Activated CD4-positive, CD25-positive, alpha-beta regulatory T cell treated with anti-CD3 and anti-CD28 coated beads, Interleukin-2, amount 50 U/mL, for 16 hours (primary cell): ENCODE measurements at places on chromosomes 11 and 22.

DNA sequence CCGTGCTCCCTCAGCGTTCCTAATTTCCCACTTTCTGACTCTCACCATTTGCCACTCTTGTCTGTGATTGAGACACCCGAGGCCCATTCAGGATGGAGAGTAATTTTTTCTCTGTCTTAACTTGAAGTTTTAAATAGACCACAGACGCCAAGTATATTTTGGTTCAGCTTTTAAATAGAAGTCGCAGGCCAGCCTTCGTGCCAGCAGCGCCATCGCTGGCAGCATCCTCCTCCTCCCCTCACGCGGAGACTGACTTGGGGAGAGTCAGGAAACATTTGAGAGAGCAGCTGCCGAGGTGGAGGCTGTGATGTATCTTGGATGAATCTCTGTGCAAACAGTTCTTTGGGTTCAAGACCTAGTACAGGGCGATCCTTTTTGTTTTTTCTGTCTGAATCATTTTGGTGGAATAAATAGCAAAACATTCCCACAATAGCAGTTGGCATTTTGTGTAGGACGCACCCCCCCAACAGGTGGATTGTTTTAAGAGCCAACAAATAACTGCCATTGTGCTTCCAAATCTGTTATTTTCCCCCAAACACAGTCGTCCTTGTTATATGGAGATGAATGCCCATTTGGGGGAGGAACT, 889 bp upstream of the DMC1 start:
- peak; percentile 1 for DNase-seq

- no peak for DNase-seq
Observed at GRCh38 chr11:44243595-44244343, 66.2 kb downstream of the ALX4 start.

DNA sequence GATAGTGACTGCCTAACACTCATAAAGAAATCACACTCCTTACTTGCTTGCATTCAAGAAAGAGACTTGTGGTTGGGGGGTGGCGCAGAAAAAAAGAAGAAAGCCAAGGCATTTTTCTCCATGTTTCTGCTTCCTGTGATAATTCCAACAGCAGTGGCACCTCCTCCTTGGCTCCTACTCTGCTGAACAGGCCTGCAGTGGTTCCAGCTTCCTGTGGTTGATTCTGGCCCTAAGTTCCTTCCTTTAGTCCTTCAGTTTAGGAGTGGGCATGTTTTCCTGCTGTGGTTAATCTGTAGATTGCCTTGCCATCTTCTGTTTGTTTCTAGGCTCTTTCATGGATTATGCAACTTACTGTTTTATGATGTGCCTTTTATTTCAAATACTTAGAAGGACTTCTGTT, 940.4 kb downstream of the DLG2 start:
- DNase-seq, result no peak

GRCh38 chr22:19674929-19675253, 39.4 kb upstream of the SEPTIN5 start:
- no peak for DNase-seq

- DNase-seq, result no peak
Observed at GRCh38 chr11:75968021-75968625, 153.1 kb downstream of the UVRAG start.

DNA sequence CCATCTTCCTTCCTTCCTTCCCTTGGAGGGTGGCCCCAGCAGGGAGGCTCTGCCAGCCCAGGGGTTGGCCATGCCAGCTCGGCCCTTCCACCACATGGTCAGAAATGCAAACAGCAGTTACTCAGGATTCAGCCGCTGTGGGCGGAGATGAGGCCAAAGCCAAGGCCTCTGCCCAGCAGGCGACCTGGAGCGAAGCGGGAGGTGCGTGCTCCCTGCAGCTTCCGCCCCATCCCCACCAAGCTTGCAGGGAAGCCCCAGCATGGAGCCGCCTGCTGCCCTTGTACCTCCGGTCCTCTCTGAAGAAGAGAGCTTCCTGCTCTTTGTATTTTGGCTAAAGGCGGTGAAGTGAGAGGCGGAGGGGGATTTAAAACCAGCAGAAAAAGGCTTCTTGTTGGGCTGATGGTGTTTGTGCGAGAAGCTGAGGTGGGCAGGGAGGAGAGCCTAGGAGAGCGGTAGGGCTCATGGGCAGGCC, 50.4 kb downstream of the ANO1 start:
- no peak for DNase-seq

GRCh38 chr11:129285402-129285786, 90.3 kb upstream of the BARX2 start:
- DNase-seq, result no peak

GRCh38 chr11:46200537-46201281, 76.8 kb upstream of the CREB3L1 start:
- no peak for DNase-seq

- no peak for DNase-seq
Observed at GRCh38 chr11:117179048-117179999, 781 bp downstream of the SIDT2 start.

GRCh38 chr11:48099916-48100446, 116.6 kb upstream of the OR4B1 start:
- no peak for DNase-seq

DNA sequence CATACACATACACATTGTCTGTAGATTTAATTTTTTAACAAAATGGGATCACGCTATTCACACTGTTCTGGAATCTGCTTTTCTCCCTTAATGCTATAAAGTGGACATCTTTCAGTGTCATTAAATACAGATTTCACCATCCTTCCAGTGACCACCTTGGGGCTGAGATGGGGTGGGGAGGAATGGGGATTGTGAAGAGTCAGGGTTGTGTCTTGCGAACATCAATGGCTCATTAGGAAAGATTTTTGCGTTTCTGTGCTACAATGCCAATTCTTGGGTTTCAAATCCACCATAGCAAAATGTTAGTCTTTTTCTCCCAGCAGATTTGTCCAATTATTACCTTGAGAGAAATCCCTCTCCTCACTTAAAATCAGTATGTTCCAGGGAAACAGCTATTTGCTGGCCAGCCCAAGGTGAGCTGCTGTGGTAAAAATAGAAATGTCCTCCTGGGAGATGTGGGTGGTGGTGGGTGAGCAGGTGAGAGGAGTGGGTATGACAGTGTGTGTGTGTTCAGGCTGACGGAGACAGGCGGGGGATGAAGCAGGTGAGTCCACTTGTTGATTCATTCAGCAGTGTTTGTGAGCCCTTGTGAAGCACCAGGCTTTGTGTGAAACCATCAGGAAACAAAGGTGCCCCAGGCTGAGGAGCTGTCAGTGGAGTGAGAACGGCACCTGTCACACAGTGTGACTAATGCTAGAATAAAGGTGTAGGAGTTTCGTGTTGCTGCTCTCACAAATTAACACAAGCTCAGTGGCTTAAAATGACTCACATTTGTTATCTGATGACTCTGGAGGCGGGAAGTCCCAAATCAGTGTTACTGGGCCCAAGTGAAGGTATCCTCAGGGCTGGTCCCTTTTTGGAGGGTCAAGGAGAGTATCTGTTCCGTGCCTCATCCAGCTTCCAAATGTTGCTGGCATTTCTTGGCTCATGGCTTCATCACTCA, 1.7 kb upstream of the CBX6 start:
- DNase-seq, result peak; percentile 48

GRCh38 chr22:19667872-19668740, 46.2 kb upstream of the SEPTIN5 start:
- DNase-seq, result no peak

DNA sequence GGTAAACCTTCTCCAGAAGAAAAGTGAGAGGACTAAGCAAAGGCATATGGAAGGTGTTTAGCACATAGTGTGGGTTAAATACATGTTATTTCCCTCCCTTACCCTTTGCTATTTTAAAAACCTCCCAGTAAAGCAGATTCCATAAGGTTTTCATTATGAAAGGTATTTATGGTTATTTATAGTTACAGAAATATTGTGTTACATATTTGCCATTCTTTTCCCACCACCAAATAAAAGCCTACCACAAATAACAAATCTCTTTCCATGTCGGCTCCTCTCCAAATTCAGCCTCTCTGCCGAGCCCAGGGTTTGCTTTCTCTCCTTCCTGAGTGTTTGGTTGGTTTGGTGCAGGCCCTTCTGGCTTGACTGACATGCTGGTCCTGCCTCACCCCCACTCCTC, 64.4 kb downstream of the INSC start:
- no peak for DNase-seq

DNA sequence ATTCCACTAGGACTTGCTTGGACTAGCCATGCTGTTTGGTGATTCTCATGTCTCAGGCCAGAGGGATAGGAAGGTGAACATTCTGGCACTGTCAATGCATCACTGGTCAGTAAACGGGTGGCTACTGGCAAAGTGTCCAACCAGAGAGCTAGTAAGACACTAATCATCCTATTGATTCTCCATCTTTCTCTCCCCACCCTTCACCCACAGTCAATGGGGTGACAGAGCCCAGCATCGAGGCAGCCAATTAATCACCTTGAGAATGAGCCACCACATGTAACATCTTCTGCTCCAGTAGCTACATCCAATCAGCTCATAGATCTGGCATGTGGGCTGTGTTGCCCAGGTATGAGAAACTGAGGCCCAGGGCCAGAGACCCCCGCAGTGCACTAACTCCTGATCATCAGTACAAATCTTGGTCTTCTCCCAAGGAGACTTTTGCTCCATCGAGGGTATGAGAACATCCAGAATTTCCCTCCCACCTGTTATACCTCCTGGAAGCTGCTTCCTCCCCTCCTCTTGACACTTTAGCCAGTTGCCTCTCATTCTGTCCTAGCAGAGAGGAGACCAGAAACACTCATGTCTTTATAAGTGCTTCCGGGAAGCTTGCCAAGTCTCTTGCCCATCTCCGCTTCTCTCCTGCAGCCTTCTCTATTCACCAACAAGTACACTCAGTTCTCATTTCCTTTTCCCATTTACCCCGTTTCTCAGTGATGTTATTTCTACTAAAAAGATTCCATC, 17.0 kb downstream of the HTR3A start:
- no peak for DNase-seq

DNA sequence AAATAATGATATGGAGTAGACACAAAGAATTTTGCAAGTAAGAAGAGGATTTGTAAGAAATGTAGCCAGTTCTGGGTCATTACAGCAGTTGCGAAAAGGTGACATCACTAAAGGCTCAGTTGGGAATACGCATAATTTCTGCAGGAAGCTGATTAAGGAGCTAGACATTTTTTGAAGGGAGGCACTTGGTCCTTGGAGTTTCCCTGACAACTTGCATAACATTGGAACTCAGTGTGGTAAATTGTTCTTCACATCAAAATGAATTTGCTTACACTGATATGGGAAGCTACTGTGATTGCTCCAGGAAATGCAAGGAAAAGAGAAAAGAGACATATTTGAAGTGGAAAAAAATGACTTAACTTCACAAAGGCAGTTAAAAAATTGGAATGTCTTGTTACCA, 626.1 kb downstream of the NELL1 start:
- no peak for DNase-seq

- DNase-seq, result no peak
Observed at GRCh38 chr11:83041126-83041525, 30.6 kb downstream of the RAB30 start.

- no peak for DNase-seq
Observed at GRCh38 chr11:12691473-12691872, 17.3 kb downstream of the TEAD1 start.

DNA sequence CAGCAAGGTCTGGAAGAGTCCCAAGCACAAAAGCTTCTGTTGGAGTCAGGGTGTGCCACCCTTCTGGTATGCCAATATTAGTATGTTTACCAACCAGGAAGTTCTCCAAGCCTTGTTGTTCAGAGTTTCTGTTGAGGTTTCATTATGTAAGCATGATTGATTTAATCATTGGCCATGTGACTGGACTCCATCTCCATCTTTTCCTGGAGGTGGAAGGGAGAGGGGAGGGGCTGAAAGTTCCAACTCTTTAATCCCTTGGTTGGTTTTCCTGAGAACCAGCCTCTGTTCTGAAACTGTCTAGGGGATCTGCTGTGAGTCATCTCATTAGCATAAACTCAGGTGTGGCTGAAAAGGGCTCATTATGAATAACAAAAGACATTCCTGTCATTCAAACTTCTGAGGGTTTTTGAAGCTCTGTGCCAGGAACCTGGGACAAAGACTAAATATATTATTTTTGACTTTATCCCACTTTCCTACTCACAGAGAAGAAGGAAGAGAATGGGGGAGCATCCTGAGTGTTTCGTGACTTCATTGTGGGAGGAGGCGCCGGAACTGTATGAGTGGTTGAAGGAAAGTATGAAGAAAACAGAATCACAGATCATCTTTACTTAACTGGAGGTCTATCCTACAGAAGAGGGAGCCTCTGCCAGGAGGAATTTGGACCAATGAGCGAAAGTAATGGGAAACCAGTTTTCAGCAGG, 138.2 kb downstream of the NECTIN1 start:
- no peak for DNase-seq

GRCh38 chr11:29002816-29003215, 894.6 kb downstream of the METTL15 start:
- no peak for DNase-seq

- peak; percentile 24 for DNase-seq
Observed at GRCh38 chr22:38973289-38974169, 8.6 kb upstream of the APOBEC3B start.

DNA sequence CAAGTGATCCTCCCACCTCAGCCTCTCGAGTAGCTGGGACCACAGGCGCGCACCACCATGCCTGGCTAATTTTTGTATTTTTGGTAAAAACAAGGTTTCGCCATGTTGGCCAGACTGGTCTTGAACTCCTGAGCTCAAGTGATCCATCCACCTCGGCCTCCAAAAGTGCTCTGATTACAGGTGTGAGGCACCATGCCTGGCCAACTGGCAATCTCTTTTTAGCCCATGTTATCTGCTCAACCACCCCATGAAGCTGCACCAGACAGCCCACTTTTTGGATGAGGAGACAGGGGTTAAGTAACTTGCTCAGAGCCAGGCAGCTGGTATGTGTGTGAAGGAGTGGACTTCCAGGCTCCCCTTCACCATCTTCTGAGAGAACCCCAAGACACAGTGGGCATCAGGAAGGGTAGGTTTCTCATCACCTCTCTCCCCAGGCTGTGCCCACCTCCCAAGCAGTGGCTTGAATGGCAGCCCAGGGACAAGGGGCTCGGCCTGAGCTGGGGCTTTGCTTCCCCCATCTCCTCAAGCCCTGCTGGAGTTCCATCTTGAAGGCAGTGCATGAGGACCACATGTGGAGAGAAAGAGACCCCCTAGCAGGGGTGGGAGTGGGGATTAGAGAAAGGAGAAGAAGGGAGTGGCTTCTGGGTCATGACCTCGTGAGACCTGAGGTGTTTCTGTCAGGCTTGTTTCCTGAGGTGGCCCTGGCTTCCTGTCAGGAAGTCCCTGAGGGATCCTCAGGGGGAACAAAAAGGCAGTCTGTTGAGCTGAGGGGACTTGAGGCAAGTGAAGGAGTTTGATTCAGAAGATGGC, 87.5 kb upstream of the PARVA start:
- no peak for DNase-seq

- DNase-seq, result no peak
Observed at GRCh38 chr22:31230871-31231621, 18.9 kb downstream of the LIMK2 start.

DNA sequence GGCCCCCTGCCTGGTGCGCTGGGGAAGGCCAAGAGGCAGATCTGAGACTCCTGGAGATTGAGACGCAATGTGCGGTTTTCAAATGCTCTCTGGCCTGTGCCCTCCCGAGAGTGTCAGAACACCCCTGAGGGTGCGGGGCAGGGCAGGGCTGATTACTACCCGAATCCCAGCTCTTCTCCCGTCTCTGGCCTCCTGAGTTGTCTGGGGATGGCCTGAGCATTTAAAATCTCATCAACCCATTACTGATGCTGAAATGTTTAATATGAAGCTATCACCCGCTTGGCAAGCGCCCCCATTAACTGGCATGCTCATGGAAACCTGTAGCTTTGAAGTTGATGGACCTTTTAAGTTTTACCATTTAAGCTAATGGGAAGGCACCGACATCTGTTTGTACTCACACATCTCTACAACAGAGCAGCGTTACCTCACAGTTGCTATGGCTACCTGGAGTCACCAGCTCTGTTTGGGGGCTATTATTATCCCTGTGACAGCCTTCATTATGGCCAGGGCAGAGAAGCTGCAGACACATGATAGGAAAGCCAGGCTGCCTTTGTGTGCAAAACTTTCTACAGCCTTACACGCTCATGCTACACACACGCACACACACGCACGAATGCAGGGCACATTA, 3.6 kb upstream of the MB start:
- DNase-seq, result no peak
